ENCODE measurements at places on chromosomes 11 and 22. TPM values are rescaled to one million over a fixed set of nuclear protein-coding genes. Genes with fewer than 3 reads are reported as not detected.

The PRAME gene
- 0.05 TPM for total RNA-seq

The MRPL48 gene
- total RNA-seq: 32.8 TPM

DNA sequence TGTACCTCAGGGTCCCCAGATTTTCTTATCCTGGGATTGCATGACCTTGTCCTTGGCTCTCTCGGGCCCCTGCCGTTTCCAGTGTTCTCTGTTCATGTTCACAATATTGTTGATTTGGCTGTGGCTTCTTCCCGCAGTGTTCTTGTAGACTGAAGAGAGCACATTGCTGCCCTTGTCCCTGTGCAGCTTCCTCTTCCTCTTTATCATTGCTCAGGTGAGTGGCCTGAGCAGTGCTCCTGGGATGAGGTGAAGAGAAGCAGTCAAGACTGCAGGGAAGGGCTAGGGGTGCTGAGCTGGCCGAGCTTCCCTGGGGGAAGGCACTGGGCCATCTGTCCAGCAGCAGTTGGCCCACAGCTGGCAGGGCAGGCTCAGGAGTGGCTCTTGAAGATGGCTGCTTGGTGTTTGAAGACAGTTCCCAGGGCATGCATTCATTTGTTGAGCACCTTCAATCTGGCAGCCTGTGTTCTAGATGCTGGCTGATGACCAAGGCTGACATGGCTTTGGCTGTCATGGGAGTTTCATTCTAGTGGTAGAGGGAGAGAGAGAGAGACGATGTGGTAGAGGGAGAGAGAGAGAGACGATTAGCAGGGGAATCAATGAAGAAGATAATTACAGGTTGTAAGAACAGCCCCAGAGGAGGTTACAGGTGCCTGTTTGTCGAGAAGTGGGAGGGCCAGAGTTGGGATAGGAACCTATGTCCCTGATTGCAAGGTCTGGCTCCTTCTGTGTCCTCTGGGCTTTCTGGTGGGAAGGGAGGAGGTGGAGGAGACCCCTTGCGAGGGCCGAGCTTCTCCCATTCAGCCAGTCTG, 17.4 kb downstream of the BMAL1 start:
- no peak for DNase-seq
- no peak overlapping the region for H3K27ac ChIP-seq
- H3K27me3 ChIP-seq: no peaks in the 10 kb centered on the region
- no peak overlapping the region for H3K4me3 ChIP-seq

DNA sequence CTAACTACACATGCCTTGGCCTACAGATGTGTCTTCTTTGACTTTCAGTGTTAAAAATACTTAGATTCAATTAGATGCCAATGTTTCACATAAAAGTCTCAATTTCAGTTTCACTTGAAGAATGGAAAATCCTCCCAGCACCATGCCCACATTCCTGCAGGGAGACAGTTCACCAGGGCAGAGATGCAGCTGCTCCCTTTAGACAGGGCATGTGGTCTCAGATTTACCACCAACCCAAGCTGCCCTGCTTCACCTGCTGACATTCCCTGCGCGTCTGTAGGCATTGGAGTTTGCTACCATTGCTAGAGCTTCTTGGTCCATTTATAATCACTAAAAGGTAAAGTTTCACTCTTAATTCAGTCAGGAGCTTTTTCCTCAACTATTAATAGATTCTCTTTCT, 113.9 kb downstream of the ARFGAP2 start:
- H3K4me3 ChIP-seq: no peak overlapping the region
- no peak for DNase-seq
- no peaks in the 10 kb centered on the region for H3K36me3 ChIP-seq

GRCh38 chr11:19474954-19475721, 234.4 kb upstream of the E2F8 start:
- no peaks in the 10 kb centered on the region for H3K4me1 ChIP-seq
- H3K36me3 ChIP-seq: no peaks in the 10 kb centered on the region
- no peak overlapping the region for H3K4me3 ChIP-seq
- no peaks in the 10 kb centered on the region for H3K27me3 ChIP-seq

DNA sequence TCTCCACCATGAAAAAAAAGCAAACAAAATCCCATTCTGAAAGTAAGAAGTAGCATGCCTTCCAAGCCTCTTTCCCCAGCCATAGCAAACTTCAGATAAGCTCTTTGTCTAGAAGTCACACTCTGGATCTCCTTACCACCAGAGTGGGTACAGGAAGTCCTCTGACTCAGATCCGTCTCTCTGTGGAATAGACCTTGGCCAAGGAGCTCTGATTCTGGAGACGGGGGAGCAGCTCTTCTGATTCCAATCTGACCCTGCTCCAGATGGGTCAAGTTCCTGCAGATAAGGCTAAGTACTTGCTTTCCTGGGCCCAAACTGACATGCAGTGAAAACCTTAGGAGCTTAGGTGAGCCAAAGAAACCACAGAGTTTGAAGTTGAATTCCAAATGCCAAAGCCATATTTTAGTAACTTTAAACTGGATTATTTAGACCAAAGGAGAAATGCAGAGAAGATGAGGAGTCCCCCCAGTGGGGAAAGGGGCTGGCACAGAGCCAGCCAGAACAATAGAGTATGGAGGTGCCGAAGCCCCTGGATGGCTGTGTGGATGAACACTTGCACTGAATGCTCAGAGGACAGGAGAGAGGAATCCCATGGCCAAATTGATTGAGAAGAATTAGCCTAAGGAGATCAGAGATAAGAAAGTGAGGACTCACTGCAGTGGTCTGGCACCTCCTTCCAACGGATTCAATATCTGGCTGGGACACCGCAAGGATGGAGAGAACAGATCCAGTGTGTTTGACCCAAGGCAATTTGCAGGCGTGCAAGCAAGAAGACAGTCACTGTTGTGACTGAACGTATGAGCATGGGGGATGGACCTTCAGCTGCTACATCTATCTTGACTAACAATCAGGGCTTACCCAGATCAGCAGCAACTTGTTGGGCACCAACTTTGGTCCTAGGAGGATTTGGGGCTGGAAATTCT, 54.9 kb downstream of the ENDOD1 start:
- DNase-seq: no peak
- no peak overlapping the region for H3K27ac ChIP-seq
- H3K4me1 ChIP-seq: no peaks in the 10 kb centered on the region
- H3K27me3 ChIP-seq: no peaks in the 10 kb centered on the region
- no peaks in the 10 kb centered on the region for H3K36me3 ChIP-seq

GRCh38 chr22:26579331-26579886, 10.5 kb downstream of the TPST2 start:
- H3K36me3 ChIP-seq: peaks cover 33% of the 10 kb centered on the region
- no peak overlapping the region for H3K27ac ChIP-seq
- H3K27me3 ChIP-seq: no peaks in the 10 kb centered on the region
- H3K4me1 ChIP-seq: no peaks in the 10 kb centered on the region
- no peak for DNase-seq

GRCh38 chr11:96203567-96204365, 139.2 kb downstream of the MAML2 start:
- peaks cover 38% of the 10 kb centered on the region for H3K4me1 ChIP-seq
- H3K4me3 ChIP-seq: no peak overlapping the region
- H3K36me3 ChIP-seq: no peaks in the 10 kb centered on the region
- H3K27ac ChIP-seq: no peak overlapping the region
- no peak for DNase-seq

All from SJSA1 (cell line).